Fibroblast of upper back skin (primary cell): ENCODE measurements at places on chromosomes 12 and 14.

GRCh38 chr14:21711360-21711961 lies 37.8 kb upstream of the OR4E1 start:
- DNase-seq = peak; percentile 9

DNA sequence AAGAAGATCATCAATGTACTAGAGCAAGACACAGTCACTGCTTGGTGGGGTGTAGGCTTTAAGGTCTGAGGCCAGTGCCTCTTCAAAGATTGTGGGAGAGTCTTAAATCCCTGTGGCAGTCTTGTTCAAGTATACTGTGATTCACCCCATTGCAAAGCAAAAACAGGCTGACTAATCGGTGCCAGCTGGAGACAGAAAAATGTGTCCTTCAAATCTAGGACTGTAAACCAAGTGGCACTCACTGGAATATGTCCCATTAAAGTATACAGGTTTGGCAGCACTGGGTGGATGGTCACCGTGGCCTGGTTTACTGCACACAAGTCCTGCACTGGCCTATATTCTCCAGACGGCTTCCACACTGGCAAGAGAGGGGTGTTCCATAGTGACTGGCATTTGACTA lies 1315.3 kb downstream of the TMEM121 start:
- DNase-seq = no peak

DNA sequence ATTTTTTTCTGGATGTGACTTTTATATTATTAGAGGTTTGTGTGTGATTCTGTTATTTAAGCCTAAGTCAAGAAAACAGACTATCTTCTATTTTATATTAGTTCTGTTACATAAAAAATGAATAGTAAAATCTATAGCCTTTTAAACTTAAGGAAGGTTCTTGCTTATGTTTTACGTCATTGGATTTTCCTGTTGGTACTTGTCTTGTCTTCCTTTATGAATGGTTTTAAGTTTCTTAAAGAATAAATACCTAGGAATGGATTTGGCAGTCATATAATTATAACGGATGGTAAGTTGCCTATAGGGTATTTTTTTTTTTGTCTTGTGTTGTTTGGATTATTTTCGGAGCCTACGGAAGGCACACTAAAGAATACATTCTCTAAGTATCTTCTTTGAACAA lies 161.8 kb upstream of the PTPRQ start:
- no peak for DNase-seq

DNA sequence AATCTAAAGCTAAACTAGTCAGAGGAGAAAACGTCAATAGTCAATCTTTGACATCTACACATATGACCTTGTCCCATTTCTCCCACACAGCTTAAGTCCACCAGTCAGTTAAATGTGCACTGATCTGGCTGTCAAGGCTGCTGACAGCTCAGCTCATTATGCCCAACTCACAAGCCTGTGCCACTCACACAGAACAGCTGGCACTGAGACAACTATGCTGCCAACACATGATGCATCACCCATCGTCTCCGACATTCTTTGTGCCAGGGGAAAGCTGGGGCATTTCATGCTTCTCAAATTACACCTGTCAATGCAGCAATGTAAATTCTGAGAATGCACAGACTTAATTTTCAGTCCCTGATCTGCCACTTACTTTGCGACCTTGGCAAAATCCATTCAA lies 25.3 kb downstream of the GNS start:
- DNase-seq = no peak

GRCh38 chr12:47843226-47843980 lies 23.7 kb upstream of the HDAC7 start:
- DNase-seq = no peak

DNA sequence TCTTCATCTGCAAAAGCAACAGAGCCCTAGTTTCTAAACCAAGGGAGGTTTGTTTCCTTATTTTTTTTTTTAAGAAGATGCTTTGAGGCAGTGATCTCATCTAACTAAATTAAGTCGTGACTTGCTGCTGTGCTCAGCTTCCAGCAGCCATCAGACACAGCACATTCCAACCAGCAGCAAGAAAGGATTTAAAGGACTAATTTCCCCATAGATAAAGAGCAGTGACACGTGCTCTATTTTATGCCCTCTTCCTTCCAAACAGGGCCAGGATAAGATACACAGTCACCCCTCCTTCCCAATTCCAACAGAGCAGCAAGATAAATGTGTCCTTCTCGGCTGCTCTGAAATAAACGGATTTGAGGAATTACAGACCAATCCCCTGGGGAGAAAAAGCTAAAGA lies 81.7 kb downstream of the PRKAB1 start:
- DNase-seq = no peak

DNA sequence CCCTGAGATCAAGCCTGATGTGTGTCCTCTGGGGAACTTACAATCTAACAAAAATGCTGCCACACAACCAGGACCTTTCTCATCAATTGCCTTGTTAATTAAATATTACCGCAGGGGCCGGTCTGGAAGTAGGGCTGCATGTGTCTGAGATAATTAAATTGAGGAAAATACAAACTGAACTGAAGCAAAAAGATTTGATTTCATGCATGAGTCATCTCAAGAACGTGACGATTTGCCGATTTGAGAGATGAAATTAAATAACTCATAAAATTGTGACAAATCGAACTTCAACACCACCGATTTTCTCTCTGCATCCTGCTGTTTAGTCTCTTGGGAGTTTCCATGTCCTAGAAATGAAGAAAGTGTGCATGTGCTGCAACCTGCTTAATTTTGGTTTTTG lies 94.6 kb upstream of the DAAM1 start:
- no peak for DNase-seq

DNA sequence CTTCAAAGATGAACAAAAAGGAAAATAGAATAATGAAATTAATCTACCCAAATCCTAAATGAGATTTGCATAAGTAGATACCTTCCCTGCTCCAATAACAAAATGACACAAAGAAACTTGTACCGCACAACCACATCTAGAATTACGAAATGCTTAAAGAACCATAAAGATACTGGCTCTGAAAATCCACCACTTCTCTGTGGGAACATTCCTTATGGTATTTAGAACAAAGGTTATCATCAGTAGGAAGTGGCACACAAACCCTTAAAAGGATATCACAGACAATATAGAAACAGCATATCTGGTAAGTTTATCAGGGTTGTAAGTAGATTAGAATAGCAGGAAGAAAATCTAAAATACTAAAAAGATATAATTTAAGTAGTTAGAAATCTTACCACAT lies 11.6 kb downstream of the IAPP start:
- no peak for DNase-seq

DNA sequence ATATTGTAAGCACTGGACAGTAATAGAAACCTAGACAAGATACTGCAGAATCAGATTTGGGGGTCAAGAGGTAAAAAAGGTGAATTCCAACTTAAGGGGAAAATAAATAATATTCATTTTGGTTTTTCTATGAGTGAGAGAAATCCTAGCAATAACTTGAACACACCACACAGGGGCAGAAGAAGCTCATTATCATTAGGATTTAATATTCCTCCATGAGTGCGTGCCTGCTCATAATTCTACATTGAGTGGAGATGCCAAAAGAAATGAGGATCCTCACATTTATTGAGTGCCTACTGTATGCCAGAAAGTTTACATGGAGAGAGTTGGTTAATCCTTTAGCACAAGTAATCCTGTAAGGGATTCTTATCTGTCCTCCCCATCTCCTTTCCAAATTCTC lies 40.5 kb upstream of the C14orf132 start:
- peak; percentile 43 for DNase-seq

DNA sequence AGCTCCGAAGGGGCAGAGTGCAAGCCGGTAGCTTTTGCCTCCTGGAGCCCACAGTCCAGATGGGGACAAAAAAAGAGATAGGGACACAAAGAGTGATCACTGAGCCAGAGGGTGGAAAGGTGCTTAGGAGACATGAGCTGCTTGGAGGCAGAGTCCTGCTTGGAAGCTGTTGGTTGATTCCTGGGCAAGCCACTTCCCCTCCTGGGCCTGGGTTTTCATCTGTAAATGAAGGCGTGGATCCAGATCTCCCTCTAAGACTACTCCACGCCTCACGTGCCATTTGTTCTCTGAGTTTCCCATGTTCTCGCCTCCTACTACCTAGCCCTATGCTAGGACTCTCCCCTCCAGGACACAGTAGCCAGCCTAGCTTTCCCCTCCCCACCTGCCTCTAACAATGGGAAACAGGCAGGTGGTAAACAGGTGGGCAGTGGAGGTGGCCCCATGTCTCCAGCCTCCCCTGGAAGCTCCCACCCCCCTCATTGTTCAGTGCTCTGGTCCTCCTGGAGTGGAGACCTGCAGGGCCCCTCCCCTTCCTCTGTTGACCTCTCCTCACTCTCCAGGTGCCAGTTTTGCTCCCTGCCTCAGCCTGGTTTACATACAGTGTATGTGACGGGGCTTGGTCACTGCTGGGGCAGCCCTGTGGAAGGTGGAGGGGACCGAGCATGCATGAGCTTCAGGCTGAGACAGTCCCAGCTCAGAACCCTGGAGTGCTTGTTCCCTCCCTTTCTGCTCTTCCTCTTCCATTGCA lies 3.8 kb downstream of the SERPINA3 start:
- DNase-seq = no peak

DNA sequence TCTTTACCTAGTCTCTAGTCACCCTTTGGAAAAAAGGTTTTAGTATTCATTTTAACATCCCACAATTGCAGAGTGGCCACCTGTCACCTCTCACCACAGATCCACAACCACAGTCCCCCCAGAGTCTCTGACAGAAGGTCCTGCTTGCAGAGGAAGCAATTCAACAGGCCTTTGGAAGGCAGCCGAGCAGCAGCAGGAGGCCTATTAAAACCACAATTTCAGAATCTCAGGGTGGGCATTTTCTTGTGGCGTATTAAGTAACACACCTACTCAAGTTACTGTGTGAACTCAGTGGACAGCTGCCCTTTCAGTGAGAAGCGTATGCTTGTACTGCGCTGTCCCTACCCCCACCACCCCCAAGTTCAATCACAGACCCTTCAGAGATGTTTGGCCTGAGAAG lies 234.0 kb upstream of the HMGA2 start:
- DNase-seq = peak; percentile 28

- DNase-seq = no peak
Observed at GRCh38 chr12:57200497-57200896, 16.1 kb upstream of the NXPH4 start.

DNA sequence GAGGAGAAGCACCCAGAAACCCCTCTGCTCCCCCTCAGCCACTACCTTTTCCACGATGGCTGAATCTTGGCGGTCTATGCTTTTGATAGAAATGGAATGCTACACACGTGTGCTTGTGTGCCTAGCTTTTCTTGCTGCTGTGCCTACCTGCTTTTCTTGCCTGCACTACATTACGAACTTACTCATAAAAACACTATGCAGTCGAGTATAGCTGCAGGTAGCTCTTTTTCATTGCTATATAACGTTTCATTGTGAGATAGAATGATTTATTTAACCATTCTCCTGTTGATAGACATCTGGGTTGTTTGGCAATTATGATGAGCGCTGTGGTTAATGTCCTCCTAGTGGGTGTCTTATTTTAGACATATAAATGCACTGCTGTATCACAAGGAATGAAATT lies 67.9 kb upstream of the NCOR2 start:
- DNase-seq = no peak

DNA sequence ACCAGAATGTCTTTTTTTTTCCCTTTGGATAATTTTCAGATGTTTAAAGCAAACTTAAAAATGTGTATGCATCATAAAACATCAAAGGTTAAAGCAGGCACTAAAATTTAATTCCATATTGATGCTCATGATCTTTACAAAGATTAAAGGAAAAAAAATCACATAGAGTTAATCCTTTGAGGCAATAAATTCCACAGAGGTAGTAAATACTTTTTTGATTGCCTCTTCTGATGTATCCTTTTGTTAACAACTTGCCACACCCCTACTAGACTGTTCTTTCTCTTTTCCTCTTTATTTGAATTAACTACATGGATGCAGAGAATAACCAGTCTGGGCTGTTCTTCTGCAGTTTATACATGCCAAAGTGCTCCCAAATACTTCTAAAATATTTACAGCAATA lies 45.2 kb upstream of the KCNJ8 start:
- no peak for DNase-seq
